ENCODE measurements at places on chromosomes 16 and 17. TPM values are rescaled to one million over a fixed set of nuclear protein-coding genes. Genes with fewer than 3 reads are reported as not detected.

GRCh38 chr17:77802333-77802615 lies 156.2 kb upstream of the TNRC6C start:
- H3K27ac ChIP-seq = no peak overlapping the region
- DNase-seq = no peak
- peaks cover 2% of the 10 kb centered on the region for H3K4me1 ChIP-seq
- H3K4me3 ChIP-seq = no peak overlapping the region
- no peaks in the 10 kb centered on the region for H3K36me3 ChIP-seq

GRCh38 chr17:34865716-34866115 lies 95.5 kb downstream of the CCT6B start:
- H3K4me1 ChIP-seq = no peaks in the 10 kb centered on the region
- no peak for DNase-seq
- no peak overlapping the region for H3K4me3 ChIP-seq

GRCh38 chr17:51730303-51731050 lies 428.0 kb downstream of the CA10 start:
- no peak overlapping the region for H3K4me3 ChIP-seq
- H3K4me1 ChIP-seq = no peaks in the 10 kb centered on the region
- H3K27me3 ChIP-seq = no peaks in the 10 kb centered on the region

The NHERF2 gene
- 2.0 TPM for total RNA-seq
